ENCODE measurements at places on chromosomes 16 and 17.

- DNase-seq: no peak
Measured at GRCh38 chr16:53453928-53454327, 19.7 kb downstream of the RBL2 start.

- DNase-seq: peak; percentile 50
Measured at GRCh38 chr17:31695456-31696090, 163.5 kb downstream of the COPRS start.

- DNase-seq: no peak
Measured at GRCh38 chr17:38510421-38511149, 82.3 kb downstream of the ARHGAP23 start.

DNA sequence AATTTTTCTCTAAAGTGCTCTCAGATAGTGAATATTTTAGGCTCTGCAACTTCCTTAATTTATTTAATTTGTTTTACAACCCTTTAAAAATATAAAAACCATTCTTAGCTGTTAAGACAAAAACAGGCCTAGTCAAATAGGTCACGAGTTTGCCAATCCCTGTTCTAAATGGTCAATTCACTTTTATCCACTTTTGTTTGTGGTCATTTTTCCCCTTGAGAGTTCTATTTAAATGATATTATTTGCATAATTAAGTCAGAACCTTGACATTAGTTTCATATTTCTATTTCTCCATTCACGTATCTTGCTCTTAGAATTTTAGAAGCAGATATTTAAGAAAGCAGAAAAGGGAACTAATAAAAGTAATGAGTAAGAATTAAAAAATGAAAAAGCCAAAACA is 4.0 kb downstream of the AMFR start:
- DNase-seq: no peak

- peak; percentile 91 for DNase-seq
Measured at GRCh38 chr16:19086322-19087199, 19.1 kb downstream of the COQ7 start.

DNA sequence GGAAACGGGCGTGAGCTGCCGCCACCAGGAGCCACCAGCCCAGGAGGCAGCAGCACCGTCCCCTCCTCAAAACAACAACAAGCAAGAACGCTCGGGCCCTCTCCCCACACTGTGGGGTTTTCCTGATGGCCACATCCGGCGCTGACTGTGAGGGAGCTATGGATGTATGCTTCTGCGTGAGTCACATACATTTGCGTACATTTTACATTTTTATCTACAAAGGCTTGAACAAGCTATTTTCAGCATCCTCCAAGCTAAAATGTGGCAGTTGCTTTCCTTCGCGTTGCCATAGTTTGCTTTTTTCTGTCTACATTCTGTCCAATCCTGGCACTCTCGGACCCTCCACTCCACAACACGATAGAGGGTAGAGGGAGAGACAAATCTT is 2.0 kb upstream of the ABR start:
- DNase-seq: peak; percentile 86

DNA sequence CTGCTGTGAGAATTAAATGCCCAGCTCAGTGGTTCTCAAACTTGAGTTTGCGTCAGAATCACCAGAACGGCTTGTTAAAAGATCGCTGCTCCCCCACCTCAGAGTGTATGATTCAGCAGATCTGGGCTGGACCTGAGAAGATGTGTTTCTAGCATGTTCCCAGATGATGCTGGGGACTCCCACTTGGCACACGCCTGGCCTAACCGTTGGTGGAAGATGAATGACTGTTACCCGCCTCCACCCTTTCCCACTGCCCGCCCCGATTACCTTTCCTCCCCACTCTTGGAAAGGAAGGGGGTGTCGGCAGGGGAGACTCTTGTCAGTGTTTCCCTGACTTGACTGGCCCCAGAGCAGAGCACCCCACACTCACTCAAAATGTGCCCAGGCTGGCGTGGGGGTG is 29.3 kb upstream of the ABCC3 start:
- no peak for DNase-seq

GRCh38 chr17:64502021-64502420 is 4.1 kb downstream of the DDX5 start:
- no peak for DNase-seq

- DNase-seq: no peak
Measured at GRCh38 chr17:49964769-49965523, 4.0 kb upstream of the DLX4 start.

DNA sequence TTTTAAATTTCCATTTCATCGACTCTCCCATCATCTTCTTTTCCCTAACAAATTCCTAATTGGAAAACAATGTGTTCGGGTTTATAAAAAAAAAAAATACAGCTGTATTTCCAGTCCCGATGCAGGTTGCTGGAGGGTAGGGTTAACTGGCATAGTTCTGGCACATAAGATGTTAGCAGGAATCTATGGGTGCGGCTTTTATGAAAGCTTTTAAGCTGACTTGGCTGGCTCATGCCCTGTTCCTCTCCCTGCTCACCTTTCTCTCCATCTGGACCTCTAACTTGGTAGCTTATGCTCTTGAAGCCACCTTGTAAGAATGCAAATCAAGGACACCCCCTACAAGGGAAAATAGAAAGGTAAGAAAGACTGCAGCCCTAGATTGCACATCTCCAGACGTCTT is 33.2 kb upstream of the KCNJ2 start:
- DNase-seq: no peak

GRCh38 chr16:23801378-23801777 is 34.4 kb upstream of the PRKCB start:
- peak; percentile 51 for DNase-seq

DNA sequence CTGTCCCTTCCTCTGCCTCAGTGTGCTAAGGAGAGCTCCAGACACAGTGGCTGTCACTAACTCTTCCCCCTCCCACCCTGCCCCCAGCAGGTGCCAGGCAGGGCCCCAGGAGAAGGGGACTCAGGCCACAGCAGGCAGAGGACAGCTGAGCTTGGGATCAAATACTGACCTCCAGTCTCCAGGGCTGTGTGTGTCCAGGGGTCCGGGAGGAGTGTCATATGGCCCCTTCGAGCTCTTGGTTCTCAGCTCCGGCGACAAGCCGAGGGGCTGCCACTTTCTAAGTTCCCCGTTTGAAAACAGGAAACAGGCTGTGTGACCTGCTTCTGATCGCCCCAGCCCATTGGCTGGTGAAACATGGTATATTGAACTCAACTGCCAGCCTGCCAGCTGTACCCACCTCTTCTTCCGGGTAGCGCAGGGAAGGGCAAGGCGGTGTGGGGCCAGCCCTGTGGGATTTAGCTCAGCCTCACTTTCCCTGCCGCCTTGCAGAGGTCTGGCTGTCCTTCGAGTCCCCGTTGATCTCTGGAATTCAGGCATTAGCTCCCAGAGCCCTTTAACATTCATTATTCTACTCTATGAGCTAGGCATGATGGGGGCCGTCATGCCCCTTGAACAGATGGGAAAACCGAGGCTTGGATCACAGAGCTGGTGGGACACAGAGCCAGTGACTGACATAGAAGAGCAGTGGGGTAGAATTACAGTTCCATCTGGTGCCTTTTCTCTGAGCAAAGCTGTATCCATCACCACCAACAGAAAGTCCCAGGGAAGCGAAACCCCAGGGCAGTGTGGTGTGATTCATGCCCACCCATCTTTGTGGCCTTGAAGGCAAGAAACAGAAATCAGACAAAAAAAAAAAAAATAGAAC is at the start of gene SNX20:
Gene SNX20, minus strand, starts transcription at position 292 of the 865 bp plus-strand sequence. CDS start 3,786 bp downstream, outside the sequence.
- no peak for DNase-seq

DNA sequence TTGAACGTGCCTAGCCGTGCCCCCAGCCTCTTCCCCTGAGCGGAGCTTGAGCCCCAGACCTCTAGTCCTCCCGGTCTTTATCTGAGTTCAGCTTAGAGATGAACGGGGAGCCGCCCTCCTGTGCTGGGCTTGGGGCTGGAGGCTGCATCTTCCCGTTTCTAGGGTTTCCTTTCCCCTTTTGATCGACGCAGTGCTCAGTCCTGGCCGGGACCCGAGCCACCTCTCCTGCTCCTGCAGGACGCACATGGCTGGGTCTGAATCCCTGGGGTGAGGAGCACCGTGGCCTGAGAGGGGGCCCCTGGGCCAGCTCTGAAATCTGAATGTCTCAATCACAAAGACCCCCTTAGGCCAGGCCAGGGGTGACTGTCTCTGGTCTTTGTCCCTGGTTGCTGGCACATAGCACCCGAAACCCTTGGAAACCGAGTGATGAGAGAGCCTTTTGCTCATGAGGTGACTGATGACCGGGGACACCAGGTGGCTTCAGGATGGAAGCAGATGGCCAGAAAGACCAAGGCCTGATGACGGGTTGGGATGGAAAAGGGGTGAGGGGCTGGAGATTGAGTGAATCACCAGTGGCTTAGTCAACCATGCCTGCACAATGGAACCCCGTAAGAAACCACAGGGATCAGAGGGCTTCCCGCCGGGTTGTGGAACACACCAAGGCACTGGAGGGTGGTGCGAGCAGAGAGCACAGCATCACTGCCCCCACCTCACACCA is 724 bp downstream of the GAA start:
- peak; percentile 77 for DNase-seq

GRCh38 chr16:84082110-84082509 is 34.6 kb downstream of the MBTPS1 start:
- no peak for DNase-seq

DNA sequence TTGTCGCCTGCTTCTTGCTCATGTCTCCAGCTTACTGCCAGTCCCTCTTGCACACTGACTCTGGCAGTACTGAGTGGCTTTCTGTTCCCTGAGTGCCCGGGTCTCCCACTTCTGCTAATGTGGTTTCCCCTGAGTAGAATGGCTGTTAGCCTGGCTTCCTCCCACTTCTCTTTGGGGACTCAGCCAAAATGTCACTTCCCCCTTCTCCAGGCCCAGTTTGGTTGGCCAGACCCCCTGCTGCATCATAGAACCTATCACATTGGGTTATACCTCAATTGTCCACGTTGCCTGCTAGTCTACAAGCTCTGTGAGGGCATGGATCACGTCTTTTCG is 304.4 kb downstream of the HS3ST3B1 start:
- no peak for DNase-seq

GRCh38 chr16:12675046-12675445 is 128.6 kb downstream of the CPPED1 start:
- no peak for DNase-seq

DNA sequence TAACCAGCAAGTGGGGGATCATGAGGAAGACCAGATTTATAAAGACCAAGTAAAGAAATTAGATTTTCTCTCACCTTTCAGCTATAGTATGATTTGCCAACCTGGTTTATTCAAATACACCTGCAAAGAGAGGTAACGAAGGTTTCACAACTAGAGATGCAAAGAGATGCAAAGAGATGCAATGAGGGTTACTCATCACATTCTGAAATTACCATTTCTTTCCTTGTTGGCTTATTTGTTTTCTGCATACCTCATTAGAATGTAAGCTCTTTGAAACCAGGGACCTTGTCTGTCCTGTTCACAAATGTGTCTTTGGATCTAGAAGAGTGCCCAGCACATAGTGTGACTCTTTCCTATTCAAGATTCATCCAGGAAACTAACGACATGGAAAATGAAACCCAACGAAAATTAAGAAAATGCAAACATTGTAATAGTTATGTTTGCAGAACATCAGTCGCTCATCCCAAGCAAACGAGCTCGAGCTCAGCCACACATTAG is 9.0 kb upstream of the LONP2 start:
- no peak for DNase-seq

DNA sequence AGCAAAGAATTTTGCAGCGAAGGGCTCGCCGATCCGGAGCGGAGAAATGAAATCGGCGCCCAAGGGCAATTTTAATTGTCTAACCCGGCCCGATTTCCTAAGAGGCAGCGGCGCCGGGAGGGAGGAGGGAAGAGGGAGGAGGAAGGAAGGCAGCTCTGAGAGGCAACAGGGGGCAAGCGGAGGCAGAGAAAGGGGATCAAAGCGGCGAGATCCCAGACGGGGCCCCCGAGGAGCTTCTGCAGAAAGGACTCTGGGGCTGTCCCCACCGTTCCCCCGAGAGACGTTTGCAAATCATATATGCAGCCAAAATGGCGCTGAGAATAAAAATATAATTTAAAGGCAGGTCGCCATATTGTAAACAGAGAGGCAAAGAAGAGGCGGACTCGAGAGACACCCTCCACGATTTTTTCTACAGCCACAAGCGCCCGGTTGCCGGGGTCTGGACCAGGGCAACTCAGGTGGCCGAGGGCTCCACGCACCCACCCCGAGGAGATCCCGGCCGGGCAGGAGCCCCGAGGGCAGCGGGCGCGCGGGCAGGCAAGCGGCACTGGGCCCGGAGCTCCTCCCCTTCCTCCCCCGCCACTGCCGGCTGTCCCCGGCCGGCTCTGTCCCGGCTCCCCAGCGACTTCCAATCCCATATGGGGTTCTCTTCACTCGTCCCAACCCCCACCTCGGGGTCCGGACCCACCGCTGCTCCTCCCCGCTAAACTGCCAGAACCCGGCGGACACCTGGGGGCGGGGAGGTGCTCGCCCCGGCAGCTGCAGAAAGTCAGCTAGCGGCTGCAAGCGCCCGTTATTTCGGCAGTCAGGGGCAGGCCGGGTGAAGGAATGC is 1.9 kb downstream of the PHF12 start:
- no peak for DNase-seq
